ENCODE measurements at places on chromosomes 7 and 10. TPM values are rescaled to one million over a fixed set of nuclear protein-coding genes. Genes with fewer than 3 reads are reported as not detected.

RTKN2 gene
- total RNA-seq, result 8.4 TPM

FBXL15 gene
- total RNA-seq, result 8.6 TPM

- no peak for DNase-seq
Observed at GRCh38 chr7:86207740-86208139, 436.0 kb upstream of the GRM3 start.

GRCh38 chr10:78578929-78579328 is 489.8 kb upstream of the ZMIZ1 start:
- DNase-seq, result peak; percentile 58

DNA sequence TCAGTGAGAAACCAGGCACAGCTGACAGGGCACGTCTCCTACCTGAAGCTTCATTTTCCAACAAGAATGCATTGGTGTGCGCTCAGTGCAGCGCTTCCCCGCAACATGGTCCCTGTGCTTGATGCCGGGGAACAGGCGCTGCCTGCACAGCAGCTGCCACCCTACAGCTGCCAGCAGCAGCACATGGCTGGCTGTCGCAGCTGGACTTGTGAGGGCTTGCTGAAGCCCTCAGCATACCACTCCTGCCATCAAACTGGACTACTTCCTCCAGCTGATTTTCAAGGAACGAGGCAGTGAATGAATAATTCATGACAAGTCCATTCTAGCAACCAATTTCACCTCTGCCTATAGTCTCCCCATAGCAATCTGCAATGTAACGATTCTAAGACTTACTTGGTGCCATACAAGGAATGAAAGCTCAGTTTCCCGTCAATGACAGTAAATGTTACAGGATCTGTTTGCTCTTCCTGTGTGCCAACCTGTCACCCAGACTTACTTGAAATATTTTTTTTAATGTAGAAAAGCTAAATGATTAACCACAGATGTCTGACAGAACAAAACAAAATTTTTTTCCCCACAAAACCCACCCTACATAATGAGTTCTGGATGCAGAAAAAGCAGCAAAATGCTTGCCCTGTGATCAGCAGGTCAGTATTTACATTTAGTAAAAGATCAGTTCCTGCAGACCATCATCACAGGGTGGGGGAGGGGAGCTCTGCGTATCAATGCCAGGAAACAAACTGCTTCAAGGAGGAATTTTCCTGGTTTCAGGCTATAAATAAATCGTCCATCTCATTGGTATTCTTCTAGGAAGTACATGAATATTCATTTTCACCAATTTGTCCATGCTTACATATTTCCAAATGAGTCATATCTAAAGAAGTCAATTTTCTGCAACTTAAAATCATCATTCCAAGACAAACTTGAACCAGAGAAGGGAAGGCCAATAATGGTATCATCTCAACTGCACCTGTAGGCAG is 140.6 kb downstream of the ALOX5 start:
- DNase-seq, result peak; percentile 31

DNA sequence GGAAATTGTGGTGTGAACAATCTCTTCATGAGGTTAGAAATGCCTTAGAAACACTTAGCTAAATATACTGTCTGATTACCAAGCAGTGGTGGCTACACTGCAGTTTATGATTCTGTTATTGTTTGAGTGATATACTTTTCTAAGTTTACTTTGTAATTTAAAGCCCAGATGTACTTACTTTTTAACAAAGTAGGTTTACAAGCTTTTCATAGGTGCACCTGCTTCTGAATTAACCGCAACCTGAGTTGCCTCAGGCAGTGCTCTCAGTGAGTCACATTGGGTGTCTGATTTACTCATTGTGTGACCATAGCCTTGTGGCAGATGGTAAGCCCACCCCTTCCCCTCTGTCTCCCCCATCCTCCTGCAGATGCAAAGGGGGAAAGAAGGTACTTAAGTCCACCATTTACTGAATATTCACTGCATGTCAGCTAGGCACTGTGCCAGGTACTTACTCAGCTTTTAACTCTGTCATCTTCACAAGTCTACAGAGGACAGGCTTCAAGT is 9.0 kb downstream of the MTURN start:
- DNase-seq, result peak; percentile 47

DNA sequence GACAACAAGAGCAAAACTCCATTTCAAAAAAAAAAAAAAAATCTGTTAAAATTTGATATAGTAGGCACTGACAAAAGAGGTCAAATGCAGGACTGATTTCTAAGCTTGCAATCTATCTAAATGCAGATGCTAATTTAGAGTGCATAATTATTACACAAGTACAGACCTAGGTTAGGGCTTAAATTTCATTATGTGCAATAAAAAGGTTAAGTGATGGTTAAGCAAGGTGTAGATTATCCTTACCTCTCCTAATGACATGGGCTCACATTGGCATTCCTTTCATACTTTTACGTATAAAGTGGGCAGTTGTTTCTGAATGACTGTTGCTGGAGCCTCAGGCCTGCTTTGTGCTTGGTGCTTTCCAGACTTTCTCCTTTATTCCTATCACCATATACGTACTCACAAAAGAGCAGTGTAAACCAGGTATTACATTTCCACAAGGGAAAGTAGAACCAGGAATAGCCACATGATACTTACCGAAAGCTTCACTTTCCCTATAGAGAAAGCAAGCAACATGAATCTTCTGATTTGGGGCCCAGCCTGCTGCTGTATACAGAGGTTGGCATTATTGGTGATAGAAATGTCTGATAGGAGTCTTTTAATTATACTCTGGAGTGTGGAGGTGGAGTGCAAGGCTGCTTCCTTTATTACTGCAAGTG is 2.2 kb upstream of the CHCHD1 start:
- DNase-seq, result no peak

DNA sequence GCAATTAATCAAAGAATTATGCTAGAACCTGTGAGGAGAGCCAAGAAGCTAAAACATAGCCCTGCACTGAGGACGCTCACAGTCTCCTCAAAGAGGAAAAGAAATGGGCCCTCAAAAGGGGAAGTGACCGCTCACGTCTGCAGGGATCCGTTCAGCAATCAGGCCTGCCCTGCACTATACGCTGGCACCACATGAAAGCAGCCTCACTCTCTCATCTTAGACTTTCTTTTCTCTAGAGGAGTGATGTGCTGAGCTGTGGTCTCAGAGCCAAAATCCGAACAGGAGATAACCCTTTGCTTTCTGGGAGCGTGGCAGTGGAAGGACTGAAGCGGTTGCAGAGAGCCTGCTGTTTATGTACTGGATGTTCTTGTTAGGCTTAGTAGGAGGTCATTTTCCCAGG is 6.3 kb upstream of the IL2RA start:
- DNase-seq, result no peak

DNA sequence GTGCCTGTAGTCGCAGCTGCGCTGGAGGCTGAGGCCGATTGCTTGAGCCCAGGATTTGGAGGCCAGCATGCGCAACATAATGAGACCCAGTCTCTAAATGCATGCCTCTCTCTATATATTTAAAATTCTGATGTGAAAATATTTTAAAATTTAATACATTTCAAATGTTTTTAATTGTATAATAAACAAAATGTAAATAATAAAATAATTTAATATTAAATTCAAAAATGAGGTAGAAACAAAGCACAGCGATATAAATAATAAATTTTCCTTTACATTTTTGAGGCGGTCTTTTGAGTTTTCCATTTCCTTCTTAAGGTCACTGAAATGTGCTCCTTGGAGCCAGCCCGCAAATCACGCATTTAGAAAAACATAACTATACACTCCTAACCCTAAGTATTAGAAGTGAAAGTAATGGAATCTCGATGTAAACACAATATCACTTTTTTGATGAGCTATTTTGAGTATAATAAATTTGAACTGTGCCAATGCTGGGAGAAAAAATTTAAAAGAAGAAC is 523 bp upstream of the CDK1 start:
- no peak for DNase-seq

GRCh38 chr7:156184164-156184563 is 371.9 kb upstream of the SHH start:
- no peak for DNase-seq

- no peak for DNase-seq
Observed at GRCh38 chr7:146725520-146725919, 608.9 kb downstream of the CNTNAP2 start.

DNA sequence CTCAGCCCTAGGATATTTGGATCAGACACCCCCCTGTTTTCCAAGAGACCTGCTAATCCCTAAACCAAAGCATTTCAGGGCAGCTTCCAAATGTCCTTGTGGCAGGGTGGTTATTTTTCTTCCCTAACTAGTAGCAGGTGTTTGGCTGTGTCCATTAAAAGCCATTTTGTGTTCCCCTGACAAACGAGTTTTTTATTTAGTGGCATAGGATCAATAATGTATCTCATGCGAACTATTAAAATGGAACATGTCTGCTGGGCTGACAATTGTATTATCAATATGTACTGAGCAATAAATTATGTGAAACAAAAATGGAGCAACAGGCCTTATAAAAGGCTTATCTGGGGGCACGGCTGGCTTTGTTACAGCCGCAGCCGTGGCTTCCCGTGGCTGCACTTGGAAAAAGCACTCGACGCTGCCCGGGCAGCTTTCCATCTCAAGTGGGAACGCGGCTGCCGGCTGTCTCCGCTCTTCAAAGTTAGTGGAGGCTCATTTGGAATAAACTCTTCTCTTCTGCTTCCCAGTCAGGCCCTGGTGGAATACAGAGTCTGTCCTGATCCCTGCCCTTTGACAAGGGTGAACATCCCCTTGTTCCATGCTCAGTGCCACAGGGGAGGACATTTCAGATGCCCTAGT is 554.3 kb downstream of the TYW1 start:
- no peak for DNase-seq
